ENCODE measurements at places on chromosomes 3 and 15. TPM values are rescaled to one million over a fixed set of nuclear protein-coding genes. Genes with fewer than 3 reads are reported as not detected.

RHOV gene
- total RNA-seq: 0.23 TPM

CAMKV gene
- total RNA-seq: 0.34 TPM

GRK7 gene
- total RNA-seq: not detected

LNP1 gene
- total RNA-seq: 8.3 TPM

MESP2 gene
- 0.54 TPM for total RNA-seq

PODXL2 gene
- 78.7 TPM for total RNA-seq

ADGRG7 gene
- total RNA-seq: not detected

CFAP44 gene
- total RNA-seq: 4.9 TPM

SPINT1 gene
- total RNA-seq: 3.8 TPM

ACAN gene
- not detected for total RNA-seq

COL6A5 gene
- under 0.01 TPM for total RNA-seq

RASL12 gene
- total RNA-seq: 1.6 TPM

SNX22 gene
- not detected for total RNA-seq

DUOX2 gene
- 0.40 TPM for total RNA-seq

MUSTN1 gene
- not detected for total RNA-seq

CKMT1B gene
- total RNA-seq: 3.4 TPM

OR5H14 gene
- total RNA-seq: not detected

CFAP100 gene
- total RNA-seq: not detected

ZBED2 gene
- 1.0 TPM for total RNA-seq

C15orf61 gene
- 2.2 TPM for total RNA-seq

FGF7 gene
- not detected for total RNA-seq

TRH gene
- not detected for total RNA-seq

KNL1 gene
- 43.4 TPM for total RNA-seq

ACVR2B gene
- total RNA-seq: 2.9 TPM

IL17RD gene
- 0.46 TPM for total RNA-seq

GASK1A gene
- total RNA-seq: 0.11 TPM

FANCD2OS gene
- total RNA-seq: not detected

CLDN18 gene
- not detected for total RNA-seq

CCR2 gene
- not detected for total RNA-seq
